HuH-7 (cell line): ENCODE measurements at places on chromosomes 5 and 9.
A peak's percentile ranks its signal among the peaks of the same experiment; 100 is the strongest.

- no peak for DNase-seq
Measured at GRCh38 chr5:146906803-146907202, 28.2 kb upstream of the PPP2R2B start.

GRCh38 chr5:169218861-169219260 is 82.1 kb downstream of the SLIT3 start:
- DNase-seq = no peak

GRCh38 chr5:123496892-123497291 is 15.1 kb upstream of the CSNK1G3 start:
- DNase-seq = no peak

- no peak for DNase-seq
Measured at GRCh38 chr9:93301291-93301811, 117.4 kb downstream of the WNK2 start.

DNA sequence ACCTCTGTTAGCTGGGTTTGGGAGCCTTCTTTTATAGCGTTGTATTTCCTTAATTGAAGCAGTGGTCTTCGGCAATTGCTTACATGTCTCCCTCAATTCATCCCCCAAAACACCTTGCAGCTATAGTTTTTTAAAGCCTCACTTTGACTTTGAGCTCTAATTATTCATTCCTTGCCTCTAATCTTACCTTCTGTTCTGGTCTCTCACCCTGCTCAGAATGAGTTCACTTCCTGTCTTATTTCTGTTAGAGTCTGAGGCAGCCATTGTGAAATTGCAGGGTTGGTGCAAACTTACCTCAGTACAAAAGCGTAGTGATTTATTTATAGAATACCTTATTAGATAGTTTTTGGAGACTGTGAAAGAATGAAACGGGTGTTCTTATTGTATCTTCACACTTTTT is 35.0 kb downstream of the AOPEP start:
- no peak for DNase-seq

DNA sequence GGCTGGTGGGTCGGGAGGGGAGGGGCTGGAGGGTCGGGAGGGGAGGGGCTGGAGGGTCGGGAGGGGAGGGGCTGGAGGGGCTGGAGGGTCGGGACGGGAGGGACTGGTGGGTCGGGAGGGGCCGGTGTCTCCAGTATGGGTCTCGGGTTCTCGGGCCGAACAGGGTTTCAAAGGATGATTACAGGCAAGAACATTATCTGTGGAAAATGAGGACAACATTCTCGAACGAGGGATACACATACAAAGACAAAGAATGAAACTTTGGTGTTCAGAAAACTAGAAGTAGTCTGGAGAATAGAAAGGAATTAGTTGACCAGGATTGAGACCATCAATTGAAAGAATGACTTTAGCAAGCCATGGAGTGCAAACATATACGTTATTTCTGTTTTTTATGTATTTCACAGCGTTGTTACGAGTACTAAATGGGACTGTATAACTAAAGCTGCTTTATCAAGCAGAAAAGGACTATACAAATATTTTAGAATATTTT is 360 bp upstream of the ZCCHC10 start:
- DNase-seq = no peak

DNA sequence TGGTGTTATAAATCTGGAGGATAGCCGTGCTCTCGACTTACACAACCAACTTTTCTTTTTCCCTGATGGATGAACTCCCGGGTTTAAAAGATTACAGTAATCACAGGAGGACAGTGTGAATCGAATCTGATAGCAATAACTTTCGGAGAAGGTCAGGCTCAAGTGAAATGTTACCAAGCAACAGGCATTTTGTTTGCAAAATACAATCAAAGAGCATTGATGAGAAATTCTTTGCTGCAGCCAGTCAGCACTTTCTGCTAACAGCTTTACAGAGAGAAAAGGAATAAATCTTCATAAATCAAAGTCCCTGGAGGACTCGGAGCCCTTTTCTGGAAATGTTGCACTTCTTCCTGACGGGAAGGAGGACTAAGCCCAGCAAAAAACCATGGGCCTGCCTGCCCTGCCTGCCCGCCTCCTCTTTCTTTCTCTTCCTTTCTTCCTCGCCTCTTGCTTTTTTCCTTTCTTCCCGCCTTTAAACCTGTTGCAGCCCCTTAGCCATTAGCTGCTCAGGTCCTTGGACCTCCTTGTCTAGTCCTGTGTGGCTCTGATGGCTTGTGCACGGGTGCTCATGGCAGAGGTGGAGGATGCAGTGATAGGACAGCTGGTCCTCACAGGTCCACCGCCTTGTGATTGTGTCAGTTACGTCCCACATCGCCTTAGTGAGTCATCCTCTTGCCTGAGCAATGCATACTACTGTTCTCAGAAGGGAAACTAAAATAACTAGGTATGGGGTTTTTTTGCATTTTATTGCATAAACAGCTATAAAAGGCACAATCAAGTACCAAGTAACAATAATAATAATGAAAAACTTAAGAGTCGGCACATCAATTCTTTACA is 6.2 kb downstream of the DMRT3 start:
- DNase-seq = no peak

- peak; percentile 49 for DNase-seq
Measured at GRCh38 chr5:122500245-122501088, 188.4 kb downstream of the SNCAIP start.

GRCh38 chr5:179123491-179124272 is 63.5 kb downstream of the ZNF354C start:
- DNase-seq = no peak

DNA sequence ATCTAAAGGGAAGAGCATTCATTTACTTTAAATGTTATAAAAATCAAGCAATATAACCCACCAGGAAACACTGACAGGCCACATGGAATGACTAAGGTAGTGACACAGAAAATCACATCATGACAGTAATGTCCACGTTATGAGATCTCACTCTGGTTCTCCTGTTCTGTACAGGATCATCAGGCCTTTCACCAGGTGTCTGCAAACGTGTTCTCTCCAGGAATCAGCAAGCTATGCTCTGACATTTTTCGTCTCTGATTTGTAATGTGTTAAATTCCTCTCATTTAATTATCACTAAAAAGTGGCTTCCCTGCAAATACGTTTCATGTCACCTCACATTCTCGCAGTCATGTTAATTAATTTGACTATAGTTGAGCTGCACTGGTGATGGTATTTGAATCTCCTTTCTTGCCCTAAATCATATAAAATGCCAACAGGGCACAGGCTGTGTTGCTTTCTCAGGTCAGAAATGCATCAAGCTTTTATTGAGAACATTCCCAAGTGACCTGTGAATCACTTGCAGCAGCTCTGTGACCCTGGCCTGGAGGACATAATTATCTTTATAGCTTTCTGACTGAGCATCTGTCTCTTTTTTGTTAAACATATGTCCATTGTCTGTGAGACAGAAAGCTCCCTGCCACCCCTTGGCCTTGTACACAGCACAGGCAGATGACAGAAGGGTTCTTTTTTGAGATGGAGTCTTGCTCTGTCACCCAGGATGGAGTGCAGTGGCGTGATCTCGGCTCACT is 196.2 kb downstream of the DIRAS2 start:
- DNase-seq = no peak

GRCh38 chr5:135063056-135063445 is 29.0 kb upstream of the PITX1 start:
- no peak for DNase-seq

- DNase-seq = no peak
Measured at GRCh38 chr5:59807806-59808205, 85.7 kb downstream of the PDE4D start.

DNA sequence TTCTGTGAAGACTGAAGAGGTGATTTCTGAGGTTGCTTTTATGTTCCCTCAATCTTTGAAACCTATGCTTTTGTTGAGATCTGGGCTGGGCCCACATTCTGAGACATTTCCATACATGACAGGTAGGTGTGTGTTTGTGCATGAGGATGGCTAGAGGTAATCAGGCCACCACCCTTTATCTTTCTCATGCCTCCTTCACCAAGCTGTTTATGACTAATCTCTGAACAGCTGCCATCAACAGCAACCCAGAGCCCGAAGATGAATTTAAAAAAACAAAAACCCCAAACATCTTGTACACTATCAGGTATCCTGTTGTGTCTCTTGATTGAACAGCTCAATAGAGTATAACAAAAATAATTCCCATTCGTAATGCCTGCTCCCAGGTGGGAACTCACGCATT is 12.6 kb upstream of the C5orf46 start:
- DNase-seq = no peak

DNA sequence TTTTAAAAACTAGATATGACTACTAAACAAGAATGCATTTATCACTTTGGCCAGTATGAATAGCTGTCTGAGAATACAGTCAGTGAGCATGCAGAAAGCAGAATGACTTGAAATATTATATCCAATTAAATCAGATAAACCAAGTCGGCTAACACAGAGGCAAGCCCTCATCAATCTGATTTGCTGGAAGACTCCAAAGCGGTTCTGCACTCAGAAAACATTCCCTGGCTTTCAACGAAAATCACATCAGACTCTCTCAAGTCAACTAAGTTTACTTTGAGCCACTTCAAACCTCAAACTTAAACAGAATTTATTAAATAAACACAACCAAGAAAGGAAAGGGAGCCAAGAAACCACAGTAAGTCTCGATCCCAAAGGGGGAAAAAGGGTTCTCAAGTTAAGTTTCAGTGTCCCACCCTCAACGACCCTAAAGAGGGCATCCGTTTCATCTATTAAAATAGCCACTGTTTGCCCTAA is 1.4 kb downstream of the MYO10 start:
- DNase-seq = no peak

- DNase-seq = no peak
Measured at GRCh38 chr5:141182248-141182647, at the start of gene PCDHB16. Gene PCDHB16, plus strand, starts transcription at chr5:141182387. Its CDS starts 173 bp downstream, at chr5:141182560.

DNA sequence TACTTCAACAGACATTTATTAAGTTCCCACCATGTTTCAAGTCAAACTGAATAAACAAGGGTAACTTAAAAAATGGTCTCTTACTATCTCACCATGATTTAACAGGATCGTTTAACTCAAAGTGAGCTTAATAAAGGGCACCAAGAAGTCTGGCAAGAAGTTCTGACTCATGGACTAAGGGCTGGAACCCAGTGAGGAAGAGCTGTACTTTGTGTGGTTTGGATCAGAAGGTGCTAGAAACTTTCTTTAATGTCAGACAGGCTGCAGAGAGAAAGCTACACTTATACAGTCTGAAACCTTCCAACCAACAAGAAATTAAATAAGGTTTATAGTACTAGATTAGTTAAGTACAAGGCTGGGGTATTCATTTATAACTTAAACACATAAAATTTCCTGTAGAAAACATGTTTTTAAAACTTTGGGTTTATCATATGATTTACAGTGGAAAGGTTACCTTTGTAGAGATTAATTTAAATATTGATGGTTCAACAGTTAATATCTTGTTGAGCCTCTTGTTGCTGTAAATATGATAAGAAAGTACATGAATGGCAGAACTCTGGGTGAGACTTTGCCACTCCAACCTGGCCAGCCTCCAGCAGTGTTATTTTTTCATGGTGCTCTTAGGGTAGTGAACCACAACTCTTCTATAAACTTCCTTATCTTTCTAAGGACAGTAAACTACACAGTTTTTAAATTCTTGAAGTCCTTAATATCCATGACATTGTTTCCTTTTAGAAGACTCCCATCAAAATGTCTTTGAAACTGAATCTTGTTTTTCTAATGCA is 162.8 kb downstream of the MAN2A1 start:
- no peak for DNase-seq

DNA sequence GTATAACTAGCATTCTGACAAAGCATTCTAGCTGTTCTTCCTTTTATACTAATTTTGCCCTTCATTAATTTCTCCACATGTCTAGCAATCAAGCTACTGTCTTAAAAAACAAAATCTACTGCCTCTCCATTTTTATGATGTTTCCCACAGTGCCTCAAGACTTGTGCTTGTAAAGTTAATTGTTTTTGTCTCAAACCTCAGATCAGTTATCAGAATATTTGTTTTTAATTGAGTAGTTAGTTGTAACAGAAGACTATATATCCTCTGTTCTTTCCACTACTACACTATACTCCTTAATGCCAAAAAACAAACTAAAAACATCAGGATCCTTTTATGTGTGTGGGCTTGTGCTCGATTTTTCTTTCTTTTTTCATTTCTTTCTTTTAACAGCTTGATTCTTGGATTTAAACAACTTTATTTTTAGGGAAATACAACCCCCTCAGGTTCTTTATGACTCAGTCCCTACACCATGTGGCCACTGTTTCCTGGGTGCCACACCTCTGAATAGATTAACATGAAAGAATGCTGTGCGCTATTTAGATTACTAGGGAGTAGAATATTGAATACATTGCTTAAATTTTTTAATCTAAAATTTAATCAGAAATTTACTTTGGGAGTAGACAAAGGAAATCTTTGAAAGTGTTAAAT is 1.2 kb downstream of the ASPN start:
- DNase-seq = no peak

DNA sequence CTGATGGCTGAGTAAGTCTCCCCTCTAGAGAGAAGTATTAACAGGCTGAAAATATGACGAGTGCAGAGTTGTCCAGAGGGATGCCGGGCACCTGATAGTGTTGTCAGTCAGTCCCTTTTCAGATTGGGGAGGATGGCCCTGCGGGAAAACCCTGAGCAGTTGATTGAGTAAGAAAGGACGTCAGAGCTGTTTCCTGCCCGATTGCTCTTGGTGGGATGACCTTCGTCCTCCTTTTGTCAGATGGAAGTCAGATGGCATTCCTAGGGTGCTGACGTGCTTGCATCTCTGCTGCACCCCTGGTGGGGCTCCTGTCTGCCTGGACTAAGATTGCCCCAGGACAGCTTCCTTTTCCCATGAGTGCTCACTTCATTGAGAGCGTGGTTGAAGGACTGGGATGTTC is 9.8 kb downstream of the ZNF354B start:
- no peak for DNase-seq

DNA sequence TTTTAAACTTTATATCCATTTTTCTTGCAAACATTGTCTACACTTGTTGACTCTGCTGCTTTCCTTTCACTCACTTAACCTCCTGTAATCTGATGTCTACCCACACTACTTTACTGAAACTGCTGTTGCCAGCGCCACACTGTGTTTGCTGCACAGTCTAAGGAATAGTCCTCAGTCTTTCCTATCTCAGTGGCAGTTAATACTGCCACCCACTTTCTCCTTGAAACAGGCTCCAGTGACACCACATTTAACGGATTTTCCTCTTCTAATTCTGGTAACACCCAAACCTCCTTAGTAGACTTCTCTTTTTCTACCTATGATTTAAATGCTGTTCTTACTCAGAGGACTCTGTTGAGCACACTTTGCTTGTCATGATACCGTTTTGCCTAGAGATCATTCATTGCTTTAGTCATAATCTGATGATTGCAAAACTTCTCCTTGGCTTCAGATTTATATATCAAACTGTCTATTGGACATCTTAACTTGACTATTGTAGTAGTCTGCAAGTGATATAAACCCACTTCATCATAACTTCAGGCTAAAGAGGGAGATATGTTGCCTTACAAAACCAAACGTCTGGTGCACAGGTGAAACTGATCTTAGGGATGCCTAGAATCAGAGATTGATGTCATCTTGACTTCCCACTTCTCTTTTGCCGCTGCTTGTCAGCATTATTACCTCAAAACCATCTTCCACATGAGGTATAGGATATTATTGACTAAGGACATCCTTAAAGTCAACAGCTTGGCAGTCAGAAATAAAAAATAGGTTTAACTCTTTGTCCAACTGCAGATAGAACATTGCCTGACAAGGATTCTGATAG is 94.1 kb downstream of the CDC42SE2 start:
- DNase-seq = no peak
